ENCODE measurements at places on chromosomes 12 and 14.

DNA sequence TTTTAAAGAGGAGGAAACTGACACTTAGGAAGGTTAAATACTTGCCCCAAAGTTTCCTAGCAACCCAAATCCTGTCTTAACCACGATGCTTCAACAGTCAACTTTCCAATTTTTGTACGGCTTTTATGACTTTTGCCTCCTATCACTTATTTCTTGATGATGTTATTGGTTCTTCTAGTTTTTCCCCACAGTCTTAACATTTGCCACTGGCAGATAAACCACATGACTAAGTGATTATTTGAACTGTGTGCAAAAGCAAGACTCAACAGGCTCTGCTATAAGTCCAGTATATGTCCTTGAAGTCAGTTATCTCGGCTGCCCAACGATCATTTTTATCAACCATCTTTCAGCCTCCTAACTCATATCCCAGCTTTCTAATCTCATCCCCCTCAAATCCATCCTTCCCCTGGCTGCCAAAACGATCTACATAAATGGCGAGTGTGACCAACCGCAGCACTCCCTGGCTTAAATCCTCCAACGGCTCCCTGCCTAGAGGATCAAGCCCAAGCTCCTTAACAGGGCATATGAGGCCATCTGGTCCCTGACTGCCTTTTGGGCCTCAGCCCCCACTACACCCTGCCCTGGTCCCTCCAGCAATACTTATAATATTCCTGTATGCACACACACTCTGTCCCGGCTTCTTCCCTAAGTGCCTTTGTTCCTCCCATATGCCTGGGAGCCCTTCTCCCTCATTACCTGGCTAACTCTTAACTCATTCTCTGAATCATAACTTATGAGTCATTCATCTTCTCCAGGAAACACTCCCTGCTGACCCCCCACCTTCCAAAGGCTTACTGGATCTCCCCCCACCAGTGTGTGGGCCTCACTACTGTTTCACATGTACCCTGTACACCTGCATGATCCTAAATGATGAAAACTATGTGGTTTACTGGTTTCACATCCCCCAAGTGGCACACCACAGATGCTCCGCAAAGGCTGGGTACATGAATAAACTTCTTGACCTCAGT is 8.8 kb downstream of the VPS37B start:
- no peak for DNase-seq

- peak; percentile 64 for DNase-seq
Measured at GRCh38 chr14:77372304-77372841, 4.5 kb downstream of the TMED8 start.

GRCh38 chr12:85741046-85741445 is 95.2 kb downstream of the RASSF9 start:
- DNase-seq: no peak

DNA sequence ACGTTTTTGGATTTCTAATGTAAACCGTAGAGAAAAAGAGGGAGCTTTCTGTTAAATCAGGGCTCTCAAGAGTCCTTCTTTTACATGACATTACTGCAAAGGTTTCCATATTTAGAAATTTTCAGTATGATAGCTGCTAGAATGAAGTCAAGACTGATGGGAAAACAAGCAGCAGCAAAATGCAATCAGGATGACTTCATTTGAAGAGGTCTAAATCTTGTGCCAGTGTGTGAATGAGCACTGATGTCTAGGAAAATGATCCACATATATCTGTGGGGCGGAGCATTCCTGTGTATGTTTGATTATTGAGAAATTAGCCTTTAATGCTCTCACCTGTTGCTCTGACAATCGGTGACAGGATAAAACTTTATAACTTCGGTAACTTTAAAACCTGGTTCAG is 73.6 kb downstream of the GRIP1 start:
- DNase-seq: no peak

GRCh38 chr12:89451841-89452251 is 72.8 kb downstream of the GALNT4 start:
- peak; percentile 26 for DNase-seq
